ENCODE measurements at places on chromosomes 5 and 9.

DNA sequence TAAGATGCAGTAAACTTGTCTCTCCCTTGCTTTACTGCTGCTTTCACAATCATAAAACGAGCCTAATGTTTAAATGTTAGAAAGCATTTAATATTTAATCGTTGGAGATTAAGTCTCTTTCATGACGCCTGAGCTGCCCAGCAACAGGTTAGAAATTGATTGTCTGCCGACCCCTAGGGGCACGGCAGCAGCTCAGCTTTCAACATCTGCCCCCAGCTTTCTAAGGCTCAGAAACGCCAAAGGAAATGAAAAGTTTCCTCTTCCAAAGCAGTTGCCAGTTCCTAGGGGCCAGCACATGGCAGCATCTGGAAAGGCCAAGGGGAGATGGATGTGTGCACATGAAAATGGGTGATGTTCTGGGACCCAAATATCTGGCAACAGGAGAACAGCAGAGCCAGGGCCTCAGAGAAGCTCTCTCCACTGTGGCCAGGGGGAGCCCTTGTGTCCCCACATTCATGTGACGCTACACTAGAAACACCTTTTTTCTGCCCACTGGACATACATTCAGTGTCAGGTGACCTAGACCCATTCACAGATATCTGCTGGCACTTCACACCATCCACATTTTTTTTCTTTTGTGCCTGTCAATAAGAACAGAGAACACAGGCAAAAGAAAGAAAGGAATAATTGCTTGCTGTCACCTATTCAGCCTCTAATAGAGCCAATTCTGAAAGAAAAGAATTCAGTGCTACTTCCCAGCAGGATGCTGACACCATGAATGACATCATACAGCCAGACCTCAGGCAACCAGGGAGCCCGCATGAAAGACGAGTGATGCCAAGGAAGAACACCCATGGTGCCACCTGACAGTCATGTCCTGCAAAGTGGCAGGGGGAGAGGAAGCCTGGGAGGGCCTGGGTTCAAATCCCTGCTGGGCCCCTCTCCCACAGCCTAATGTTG is 205.0 kb upstream of the TAS2R1 start:
- DNase-seq, result no peak

- no peak for DNase-seq
Observed at GRCh38 chr9:7033076-7034045, 275.6 kb downstream of the KDM4C start.

DNA sequence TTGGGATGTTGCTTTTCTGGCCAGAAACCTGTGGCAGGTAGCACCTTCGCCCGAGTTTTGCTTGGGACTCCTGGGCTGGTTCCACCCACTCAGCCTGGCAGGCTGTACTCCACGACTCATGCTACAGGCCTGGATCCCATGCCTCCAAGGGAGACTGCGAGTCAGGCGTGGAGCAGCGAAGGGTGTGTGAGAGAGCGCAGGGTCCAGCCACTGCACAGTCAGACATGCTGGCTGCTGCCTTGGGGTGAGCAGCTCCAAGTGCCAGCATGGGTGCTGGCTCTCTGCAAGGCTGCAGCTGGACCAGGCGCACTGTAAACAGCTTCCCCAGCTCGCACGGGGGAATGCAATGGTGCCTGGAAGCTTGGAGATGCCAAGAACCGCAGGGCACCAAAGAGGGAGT is 249.6 kb upstream of the EDIL3 start:
- no peak for DNase-seq

- DNase-seq, result no peak
Observed at GRCh38 chr5:135508496-135509005, 27.2 kb downstream of the NEUROG1 start.

- no peak for DNase-seq
Observed at GRCh38 chr9:127684576-127684975, 22.2 kb upstream of the CFAP157 start.

DNA sequence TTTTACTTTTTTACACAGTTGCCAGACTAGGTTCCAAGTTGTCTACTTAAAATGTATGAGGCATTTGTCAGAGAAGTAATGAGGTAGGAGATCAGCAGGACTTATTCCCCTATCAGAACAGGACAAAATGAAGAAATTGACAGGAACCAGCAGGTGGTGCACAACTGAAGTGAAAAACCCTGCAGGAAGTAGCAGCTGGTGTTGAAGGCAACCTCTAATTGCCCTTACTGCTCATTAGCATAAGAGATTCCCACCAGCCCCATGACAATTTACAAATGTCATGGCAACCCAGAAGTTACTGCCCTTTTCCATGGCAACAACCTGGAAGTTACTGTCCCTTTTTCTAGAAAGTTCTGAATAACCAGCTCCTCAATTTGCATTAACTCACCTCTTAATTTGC is 5.4 kb downstream of the PCDHB15 start:
- no peak for DNase-seq

GRCh38 chr5:38595132-38595745 is 38.8 kb upstream of the LIFR start:
- DNase-seq, result no peak

- no peak for DNase-seq
Observed at GRCh38 chr5:124783794-124784193, 37.4 kb upstream of the ZNF608 start.

GRCh38 chr5:129459777-129460671 is at the start of gene ADAMTS19:
Gene ADAMTS19, plus strand, starts transcription at chr5:129460298. Its CDS starts 94 bp downstream, at chr5:129460392.
- no peak for DNase-seq

GRCh38 chr5:45109062-45109461 is 300.3 kb downstream of the MRPS30 start:
- no peak for DNase-seq

- DNase-seq, result no peak
Observed at GRCh38 chr5:558871-559503, 34.7 kb upstream of the SLC9A3 start.

DNA sequence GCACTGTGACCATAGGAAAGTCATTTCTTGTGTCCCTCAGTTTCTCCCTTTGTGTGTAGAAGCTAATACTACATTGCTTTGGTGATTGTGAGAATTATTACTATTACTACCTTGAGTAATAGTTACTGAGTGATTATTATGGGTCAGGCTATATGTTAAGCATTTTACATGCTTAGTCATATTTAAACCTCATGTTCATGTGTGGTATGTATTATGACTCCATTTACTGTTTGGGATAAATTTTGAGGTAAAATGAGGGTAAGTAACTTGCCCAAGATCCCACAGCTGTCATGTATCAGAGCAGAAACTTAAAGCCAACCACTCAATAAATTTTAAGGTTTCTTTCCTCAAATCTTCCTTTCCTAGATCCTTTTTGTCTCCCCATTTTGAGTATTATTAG is 28.3 kb downstream of the SLF1 start:
- DNase-seq, result no peak

GRCh38 chr5:38607930-38608564 is 51.6 kb upstream of the LIFR start:
- DNase-seq, result no peak

DNA sequence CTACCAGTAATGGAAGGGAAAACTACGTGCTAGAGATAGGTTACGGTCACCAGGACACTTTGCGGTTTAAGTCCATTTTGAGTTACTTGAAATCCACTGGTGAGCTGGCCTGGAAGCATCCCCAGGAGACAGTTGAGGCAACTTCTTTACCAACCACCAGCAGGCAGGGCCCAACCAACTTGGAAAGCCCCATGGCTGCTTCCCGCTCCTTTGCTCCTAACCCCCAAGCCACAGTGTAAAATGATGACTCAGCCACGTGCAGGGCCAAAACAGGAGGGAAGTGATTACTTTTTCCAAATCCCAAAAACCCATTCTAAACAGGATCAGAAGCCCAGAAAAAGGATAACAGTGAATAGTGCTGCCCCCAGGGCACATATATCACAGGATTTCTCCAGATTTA is 87.4 kb downstream of the PAX5 start:
- no peak for DNase-seq

GRCh38 chr9:82721593-82721992 is 341.3 kb downstream of the RASEF start:
- DNase-seq, result no peak

- DNase-seq, result no peak
Observed at GRCh38 chr5:65811885-65812284, 89.9 kb downstream of the NLN start.

DNA sequence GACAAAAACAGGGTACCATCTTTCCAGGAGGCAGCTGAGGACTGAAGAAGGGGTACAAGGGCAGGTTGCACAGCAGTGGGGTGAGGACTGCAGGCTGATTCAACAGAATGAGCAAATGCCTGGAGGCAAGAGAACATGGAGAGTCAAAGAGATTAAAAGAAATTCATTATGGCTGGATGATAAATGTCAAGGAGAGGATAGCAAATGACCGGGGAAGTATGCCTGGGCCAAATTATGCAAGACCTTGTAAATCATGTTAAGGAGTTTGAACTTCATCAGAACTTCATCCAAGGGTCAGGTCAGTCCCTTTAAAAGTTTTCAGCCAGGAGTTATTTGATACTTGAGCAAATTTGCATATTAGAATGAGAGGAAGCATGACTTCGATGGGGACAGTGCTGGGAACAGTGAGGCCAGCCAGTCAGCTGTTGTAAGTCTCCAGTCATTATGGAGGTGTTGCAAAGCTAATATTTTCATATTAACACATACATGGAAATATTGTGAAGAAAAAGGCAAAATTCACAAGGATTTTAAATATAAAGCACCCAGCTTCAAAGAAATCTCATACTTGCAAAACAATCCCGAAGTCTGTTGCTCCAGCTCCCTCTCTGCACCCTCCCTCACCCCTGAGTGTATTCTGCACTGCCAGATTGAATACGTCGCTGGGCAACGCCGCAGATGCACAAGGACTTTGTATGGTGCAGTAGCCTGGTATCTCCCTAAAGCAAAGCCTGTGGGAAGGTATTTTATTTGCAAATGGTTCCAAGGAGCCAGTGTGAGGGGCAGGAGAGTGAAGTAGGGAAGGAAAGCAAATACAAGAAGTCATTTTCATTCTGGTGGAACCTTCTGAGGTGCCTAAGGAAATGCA is 509.8 kb upstream of the TLE4 start:
- no peak for DNase-seq

GRCh38 chr9:109408759-109409462 is 88.1 kb upstream of the EPB41L4B start:
- DNase-seq, result no peak

DNA sequence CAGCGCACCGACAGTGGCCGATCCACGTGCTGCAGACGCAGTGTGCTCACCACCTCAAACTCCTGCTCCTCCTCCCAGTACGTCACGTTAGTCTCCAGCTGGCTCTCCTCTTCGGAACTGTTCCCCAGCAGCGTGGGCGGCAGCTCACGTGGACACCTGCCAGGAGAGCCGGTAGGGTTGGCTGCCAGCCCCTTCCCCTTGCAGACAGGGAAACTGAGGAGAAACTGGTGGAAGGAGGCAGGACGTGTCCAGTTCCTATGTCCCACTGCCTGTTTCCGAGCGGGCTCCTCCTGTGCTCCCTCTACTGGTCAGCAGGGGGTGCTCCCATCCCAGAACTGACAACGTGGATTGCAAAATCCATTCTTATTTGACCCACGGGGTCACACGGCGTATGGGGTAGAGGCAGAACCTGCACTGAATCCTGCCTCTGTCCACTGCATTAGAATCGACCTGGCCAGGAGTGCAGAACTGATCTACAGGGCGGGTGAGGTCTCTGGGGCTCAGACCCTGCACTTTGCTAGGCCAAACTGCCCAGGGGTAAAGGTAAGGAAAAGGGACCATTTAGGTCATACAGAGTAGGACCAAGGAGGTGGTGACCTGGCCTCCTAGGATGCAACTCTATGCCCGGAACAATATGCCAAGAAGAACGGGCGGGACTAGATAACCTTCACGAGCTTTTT is 25.7 kb downstream of the PDGFRB start:
- peak; percentile 44 for DNase-seq

DNA sequence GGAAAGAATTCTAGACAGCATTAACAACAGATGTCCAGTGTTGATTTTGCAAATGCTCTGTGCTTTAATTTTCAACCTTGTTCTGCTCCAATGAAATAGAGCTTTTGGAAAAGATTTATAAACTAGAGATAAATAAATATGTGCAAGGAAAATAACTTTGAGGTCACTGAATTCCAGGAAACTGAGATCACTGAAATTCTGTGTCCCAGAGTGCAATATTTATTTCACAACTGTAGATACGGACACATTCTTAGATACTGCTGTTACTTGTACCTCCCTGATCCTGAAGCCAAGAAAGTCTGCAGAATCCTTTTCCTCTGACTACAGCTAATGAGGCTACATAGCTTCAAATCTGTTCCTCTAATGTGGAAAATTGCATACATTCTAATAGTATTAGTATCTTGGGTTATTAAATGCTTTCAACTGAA is 222.9 kb downstream of the DOCK8 start:
- DNase-seq, result no peak

DNA sequence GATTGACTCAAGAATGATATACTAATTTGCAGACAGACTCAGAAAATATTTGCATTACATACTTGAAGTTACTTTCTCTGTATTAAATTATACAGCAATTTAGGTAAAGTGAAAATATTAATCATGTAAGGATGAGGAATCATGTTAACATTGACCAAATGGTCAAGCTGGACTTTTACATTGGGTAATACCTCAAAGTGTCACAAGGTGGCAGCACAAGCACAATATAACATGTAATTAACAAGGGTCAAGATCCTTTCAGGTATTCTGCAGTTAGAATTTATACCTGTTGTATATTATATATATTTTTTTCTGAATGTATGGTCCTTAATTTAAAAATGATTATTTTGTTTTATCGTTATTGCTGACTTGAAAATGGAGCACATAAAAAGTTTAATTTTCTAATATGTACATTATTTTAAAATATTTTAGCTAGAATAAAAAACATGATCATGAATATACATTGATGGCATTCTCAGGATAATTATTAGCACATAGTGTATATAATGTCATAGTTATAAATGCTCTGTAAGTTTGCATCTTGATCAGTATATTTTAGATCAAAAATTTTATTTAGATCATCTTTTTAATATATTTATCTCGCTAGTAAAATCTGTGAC is 8.6 kb downstream of the HAPLN1 start:
- no peak for DNase-seq

- peak; percentile 85 for DNase-seq
Observed at GRCh38 chr5:73274881-73275663, 102.1 kb downstream of the TMEM174 start.

Data from hippocampal formation (tissue), 2 donors.